ENCODE measurements at places on chromosomes 2 and 18.

DNA sequence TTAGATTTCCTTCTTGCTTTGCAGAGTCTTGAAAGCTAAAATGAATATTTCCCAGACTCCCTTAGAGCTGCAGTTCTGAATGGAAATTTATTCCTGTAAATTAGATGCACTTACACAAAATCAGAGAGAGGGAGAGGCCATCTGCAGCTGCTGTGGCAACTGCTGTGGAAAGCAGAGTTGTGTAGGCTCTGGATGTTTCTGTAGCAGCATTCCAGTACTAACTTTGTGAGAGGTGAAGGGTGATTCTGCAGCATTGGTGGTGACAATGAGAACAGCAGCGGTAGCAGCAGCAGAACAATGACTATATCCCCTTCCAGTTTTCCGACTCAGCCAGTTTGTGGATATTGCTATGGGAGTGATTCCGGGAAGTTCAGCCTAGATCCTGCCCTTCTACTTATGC, 433.0 kb upstream of the REG3G start:
- DNase-seq = no peak

- DNase-seq = no peak
Measured at GRCh38 chr18:62327977-62328376, 2.9 kb downstream of the TNFRSF11A start.

- DNase-seq = no peak
Measured at GRCh38 chr18:62523255-62523588, 397 bp downstream of the ZCCHC2 start.

GRCh38 chr2:66852953-66853352, 418.0 kb downstream of the MEIS1 start:
- no peak for DNase-seq

DNA sequence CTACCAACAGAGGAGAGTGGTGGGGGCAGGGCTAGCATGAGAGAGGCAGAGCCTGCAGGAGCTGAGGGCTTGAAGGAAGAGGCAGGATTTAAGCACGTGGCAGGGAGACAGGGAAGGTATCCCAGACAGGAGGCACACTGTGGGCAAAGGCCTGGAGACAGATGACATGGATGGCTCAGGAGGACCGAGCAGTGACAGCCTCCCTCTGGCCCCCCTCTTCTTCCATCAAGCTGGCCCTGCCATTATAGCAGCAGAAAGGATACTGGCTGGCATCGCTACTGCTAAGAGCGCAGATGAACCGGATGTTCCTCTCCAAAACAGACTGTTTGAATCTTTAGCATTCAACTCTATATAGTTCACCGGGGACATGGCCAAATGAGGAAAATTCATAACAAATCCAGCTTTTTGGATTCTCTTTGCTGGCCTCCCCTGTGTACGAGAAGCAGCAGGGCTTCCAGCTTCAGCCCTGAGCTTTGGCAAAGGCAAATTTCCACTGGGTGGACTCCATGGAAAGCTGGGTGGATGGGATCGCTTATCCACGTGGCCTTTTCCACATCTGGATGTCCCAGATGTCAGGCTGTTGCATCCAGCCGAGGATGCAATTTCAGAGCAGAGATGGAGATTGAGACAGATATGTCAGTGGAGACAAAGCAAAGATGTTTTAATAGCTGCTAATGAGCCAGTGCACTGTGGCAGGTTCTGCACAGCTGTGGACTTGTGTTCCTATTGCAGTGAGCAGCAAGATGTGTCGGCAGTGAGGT, 36.2 kb downstream of the CAPN13 start:
- DNase-seq = no peak

GRCh38 chr2:9717886-9718451, 87.2 kb upstream of the YWHAQ start:
- no peak for DNase-seq

DNA sequence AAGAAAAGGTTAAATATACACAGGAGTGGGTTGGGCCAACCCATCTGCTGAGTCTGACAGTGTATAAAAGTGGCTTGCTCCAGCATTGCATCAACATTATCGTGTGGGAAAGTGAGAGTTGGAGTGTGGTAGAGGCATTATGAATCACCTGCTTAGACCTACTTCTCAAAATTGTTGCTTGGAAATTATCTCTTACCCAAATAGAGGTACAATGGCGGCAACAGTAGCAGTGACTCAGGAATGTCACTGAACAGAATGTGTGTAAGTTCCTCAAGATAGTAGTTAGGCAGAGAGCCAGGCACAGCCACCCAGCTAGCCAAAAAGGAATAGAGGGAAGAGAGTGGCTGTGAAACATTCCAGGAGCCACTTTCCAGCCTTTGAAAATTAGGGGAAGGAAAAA, 616.0 kb downstream of the NUP35 start:
- no peak for DNase-seq

DNA sequence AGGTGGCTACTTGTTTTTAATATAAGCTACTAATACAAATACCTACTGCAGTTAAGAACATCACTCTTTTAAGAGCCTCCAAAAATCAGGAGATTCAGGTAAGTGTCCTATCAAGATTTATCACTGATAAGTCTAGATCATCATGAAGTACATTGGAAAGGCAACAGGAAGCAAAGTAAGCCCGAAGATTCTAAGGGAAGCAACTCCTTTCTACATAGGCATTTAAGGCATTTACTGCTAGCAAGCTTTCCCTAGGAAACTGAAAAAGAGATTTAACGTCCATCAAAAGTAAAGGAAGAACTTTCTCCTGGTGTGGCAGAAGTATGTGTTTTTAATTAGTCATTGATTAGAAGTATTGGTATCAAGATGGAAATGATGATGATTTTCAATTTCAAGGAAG, 3.7 kb downstream of the STK17B start:
- no peak for DNase-seq

GRCh38 chr2:86298411-86299390, 38.7 kb downstream of the REEP1 start:
- peak; percentile 82 for DNase-seq

DNA sequence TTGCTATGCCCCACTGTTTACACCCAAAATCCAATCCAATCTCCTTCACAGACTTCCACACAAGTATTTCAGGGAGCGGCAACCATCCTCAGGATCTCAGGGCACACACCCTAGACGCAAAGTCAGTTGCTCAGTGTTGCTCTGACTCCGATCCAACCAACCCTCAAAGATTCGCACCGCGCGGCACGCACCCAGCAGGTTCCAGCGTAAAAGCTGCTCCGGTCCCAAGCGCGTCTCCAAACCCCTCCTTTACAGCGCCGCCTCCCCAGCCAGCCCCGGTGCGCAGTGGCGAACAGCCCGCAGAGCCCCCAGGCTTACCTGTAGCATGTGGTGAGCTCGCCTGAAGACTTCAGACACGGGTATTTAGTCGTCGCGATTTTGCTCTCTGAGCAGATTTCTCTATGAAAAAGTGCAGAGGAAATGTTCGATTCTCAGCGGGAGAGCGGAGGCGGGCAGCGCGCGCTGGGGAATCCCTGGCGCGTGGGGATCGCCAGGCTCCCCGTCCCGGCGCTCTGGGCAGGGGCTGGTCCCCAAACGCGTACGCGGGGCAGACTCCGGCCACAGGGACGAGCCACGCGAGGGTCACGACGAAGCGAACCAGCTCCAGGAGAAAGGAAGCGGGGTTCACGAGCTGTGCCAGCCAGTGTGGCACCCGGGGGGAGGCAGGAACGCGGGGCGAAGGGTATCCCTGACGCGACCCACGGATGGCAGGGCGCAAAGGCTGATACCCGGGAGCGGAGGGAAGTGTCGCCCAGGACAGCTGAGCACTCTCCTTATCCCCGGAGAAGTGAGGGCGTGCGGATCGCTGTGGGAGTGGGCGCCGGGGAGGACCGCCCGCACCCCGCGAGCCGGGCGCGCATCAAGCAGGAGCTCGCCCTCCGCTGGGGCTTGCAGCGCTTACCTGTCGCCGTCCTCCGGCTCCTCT, 650 bp downstream of the CCBE1 start:
- DNase-seq = no peak

DNA sequence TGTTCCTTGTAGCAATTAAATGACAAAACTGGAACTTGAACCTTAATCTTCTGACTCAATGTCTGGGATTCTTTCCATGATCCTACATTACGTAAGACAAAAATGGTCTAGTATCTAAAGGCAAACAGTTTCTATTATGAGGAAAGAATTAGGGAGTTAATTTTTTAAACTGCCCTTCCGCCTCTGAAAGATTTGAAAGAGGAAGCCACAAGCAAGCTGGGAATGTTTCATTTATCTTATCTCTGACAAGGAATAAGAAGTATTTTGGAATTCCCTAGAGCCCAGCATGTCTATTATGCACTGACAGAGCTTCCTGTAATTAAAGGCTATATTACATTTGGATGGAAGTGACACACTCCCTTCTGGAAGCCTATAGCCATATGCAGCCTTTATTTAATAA, 558.8 kb upstream of the CDH2 start:
- DNase-seq = no peak

DNA sequence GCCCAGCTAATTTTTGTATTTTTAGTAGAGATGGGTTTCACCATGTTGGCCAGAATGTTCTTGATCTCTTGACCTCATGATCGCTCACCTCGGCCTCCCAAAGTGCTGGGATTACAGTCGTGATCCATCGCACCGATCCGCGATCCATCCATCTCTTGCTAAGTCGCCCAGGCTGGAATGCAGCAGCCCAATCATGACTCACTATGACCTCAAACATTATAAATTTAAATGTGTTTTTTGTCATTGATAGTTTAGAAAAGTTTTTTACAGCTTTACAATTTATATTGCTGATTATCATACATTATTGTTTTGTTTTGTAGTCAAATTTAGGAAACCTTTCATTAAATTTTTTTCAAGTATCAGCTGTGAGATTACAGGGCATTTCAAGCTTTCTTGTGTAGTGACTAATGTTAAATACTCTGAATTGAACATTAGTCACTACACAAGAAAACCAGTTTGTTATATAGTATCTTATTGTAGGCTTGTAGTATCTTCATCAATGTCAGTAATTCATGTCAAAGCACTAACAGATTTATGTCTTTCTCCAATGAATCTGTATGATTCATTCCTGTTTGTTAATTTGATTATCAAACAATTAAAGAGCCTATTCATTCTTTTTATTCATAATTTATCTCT, 37.5 kb downstream of the NR4A2 start:
- no peak for DNase-seq

DNA sequence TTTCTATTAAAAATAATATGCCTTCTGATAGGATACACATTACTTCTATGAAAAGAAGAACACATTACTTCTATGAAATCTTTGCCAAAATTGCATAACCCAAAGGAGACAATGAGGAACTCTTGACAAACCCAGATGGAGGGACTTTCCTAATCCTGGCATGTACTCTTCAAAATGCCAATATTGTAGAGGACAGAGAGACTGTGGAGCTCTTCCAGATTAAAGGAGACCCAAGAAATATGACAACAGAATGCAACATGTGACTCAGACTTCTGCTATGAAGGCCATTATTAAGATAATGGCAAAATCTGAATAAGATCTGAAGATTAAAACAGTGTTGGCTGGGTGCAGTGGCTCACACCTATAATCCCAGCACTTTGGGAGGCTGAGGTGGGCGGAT, 22.2 kb downstream of the SOWAHC start:
- no peak for DNase-seq

- DNase-seq = no peak
Measured at GRCh38 chr2:39183673-39184072, 60.1 kb downstream of the CDKL4 start.

- no peak for DNase-seq
Measured at GRCh38 chr2:157254041-157254440, 3.5 kb upstream of the GALNT5 start.

- DNase-seq = no peak
Measured at GRCh38 chr2:25524507-25524906, 148.9 kb downstream of the DTNB start.

DNA sequence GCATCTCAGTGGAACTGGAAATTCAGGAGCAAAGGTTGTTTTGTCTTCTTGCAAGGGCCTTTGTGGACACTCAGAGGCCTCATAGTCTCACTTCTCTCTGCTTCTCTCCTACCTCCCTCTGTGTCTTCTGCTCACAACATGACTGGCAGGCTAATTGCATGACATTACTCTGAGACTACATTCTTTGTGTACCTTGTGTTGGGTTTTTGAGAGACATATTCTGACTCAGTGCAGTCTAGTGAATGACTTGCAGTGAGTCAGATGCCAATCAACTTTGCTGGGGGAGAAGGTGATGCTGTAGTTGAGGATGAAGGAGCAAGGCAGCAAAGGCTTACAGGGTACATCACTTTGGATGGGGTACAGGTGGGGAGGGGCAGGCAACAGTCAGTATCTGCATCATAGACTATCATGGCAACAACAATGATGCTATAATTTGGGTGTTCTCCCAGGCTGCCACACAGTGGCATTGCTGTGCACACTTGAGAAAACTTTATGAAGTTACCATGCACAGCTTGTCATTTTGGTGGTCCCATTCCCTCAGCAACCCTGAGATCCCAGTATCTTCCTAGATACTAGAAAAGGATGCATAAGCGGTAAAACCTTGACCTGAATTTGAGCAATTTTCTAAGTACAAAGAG, 69.3 kb upstream of the SLC16A14 start:
- no peak for DNase-seq

- no peak for DNase-seq
Measured at GRCh38 chr2:27730261-27730662, 41.3 kb upstream of the MRPL33 start.

- DNase-seq = no peak
Measured at GRCh38 chr2:419687-420317, 131.9 kb upstream of the ALKAL2 start.

- DNase-seq = no peak
Measured at GRCh38 chr2:38731684-38732221, 19.4 kb downstream of the SRSF7 start.

DNA sequence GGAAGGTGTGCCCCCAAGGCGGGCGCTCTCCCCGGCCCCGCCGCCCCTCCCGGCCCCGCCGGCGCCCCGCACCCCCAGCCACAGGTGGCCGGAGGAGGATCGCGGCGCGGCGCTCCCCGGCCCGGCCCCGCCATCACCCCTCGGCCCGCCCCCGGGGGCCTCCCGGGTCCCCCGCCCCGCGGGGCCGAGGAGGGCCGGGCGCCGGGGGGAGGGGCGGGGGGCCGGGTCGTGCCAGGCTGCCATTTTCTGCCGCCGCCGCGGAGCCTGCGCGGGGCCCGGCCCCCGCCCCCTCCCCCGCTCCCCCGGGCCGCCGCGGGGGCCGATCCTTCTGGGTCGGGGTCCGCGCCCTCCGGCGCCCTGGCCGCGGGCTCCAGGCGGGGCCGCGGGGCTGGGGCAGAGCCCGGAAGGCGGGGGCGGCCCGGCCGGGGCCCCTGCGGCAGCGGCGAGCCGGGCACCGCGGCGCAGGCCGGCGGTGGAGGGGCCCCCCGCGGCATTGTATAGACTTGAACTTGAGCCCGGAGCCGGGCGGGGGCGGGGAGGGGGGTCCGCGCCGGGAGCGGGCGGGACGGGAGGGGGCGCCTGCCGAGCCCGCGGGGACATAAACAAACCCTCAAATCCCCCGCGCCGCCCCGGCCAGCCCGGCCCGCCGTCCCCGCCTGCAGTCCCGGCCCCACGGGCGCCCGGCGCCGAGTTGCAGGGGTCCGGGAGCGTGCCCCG, 556 bp downstream of the DNMT3A start:
- no peak for DNase-seq

- no peak for DNase-seq
Measured at GRCh38 chr18:45617284-45617683, 2.0 kb downstream of the SLC14A2 start.

- no peak for DNase-seq
Measured at GRCh38 chr2:98827625-98828368, 96.9 kb upstream of the MGAT4A start.
